ENCODE measurements at places on chromosomes 16 and 17.

- no peak for DNase-seq
Observed at GRCh38 chr16:17072104-17072503, 398.7 kb downstream of the XYLT1 start.

DNA sequence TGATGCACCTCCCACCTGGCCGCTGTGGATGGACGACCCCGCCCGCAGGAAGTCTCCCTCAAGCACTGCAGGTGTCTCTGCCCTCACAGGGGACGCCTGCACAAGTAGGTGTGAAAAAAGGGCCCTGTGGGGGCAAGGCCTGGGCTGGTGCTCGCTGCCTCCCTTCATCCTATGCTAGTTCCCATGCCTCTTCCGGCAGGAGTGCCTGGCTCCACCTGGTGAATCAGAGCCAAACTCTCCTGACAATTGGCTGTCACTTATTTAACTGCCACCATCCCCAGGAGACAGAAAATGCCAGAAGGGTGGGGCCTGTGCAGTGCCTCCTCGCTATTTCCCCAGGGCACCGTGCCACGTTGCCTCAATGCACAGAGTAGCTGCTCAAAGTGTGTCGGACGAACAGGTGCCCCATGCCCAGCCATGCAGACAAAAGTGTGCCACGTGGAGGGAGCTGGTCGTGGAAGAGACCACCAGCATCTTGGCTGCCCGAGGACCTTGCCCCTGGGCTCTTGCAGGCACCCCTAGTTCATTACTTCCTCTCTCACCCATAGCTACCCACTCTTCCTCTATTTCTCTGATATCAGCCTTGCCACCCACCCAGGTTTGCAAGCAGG, 170.7 kb downstream of the SEC14L1 start:
- no peak for DNase-seq

GRCh38 chr17:17513626-17514025, 17.4 kb upstream of the RASD1 start:
- DNase-seq = no peak

DNA sequence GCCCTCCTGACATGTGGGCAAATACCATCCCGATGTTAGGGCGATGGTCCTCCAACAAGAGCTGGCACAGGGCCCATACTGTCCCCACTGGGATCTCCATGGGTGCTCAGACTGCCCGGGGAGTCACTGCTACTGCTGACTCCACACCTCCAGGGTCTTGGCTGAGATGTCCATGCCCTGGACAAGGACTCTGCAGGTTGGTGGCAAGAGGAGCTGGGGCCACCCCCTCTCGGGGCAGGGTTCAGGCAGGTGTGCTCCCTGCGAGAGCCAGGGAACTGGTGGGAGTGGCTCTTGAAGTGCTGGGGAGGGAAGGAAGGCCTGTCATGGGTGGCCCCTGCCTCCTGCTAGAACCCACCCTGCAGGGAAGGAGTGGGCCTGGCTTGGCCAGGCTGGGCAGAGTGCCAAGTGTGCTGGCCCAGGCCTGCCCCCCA, 6.4 kb downstream of the CASKIN2 start:
- DNase-seq = no peak

All from activated CD4-positive, alpha-beta T cell treated with anti-CD3 and anti-CD28 coated beads, Interleukin-2, amount 50 U/mL, for 24 hours (primary cell).